ENCODE measurements at places on chromosomes 6 and 20.

DNA sequence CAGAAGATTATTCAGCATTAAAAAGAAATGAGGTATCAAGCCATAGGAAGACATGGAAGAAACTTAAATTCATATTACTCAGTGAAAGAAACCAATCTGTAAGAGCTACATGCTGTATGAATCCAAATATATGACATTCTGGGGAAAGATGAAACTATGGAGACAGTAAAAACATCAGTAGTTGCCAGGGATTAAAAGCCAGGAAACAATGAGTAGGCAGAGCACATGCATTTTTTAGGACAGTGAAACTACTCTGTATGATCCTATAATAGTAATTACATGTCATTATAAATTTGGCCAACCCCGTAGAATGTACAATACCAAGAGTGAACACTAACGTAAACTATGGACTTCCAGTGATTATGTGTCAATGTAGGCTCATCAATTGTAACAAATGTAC is 92.8 kb upstream of the RNF217 start:
- H3K27me3 ChIP-seq: no peaks in the 10 kb centered on the region
- no peak overlapping the region for H3K27ac ChIP-seq
- no peak overlapping the region for H3K4me3 ChIP-seq
- no peak for DNase-seq
- peaks cover 6% of the 10 kb centered on the region for H3K4me1 ChIP-seq
- no peaks in the 10 kb centered on the region for H3K36me3 ChIP-seq

DNA sequence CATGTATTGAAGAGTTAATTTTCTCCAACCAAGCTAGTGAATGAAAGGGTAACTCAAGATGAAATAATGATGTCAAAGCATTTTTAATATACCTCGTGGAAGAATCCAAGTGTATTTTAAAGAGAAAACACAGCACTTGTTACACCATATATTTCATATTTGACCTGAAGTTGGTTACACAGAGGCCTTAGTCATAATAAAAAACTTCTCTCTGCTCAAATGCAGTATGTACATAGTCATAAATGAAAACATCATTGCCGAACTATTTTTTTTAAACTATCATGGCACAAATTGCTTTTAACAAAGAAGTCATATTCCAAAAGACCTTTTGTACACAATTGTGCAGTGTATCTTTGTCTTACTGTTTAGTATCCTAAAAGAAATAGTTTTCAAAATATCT is 43.0 kb downstream of the BACH2 start:
- H3K4me3 ChIP-seq: no peak overlapping the region
- no peak overlapping the region for H3K27ac ChIP-seq
- no peak for DNase-seq
- peaks cover 9% of the 10 kb centered on the region for H3K4me1 ChIP-seq

- H3K4me3 ChIP-seq: no peak overlapping the region
- no peak for DNase-seq
- H3K36me3 ChIP-seq: no peaks in the 10 kb centered on the region
- no peak overlapping the region for H3K27ac ChIP-seq
- no peaks in the 10 kb centered on the region for H3K4me1 ChIP-seq
- no peaks in the 10 kb centered on the region for H3K27me3 ChIP-seq
Observed at GRCh38 chr6:24802271-24803059, 3.7 kb upstream of the ARMH2 start.

GRCh38 chr20:45866454-45866853 is 9.0 kb downstream of the ZSWIM3 start:
- no peak for DNase-seq
- peaks cover 10% of the 10 kb centered on the region for H3K4me1 ChIP-seq
- no peaks in the 10 kb centered on the region for H3K27me3 ChIP-seq
- no peaks in the 10 kb centered on the region for H3K36me3 ChIP-seq
- no peak overlapping the region for H3K27ac ChIP-seq
- H3K4me3 ChIP-seq: no peak overlapping the region

- H3K4me1 ChIP-seq: no peaks in the 10 kb centered on the region
- H3K4me3 ChIP-seq: no peak overlapping the region
- no peaks in the 10 kb centered on the region for H3K27me3 ChIP-seq
- DNase-seq: no peak
- H3K27ac ChIP-seq: no peak overlapping the region
- H3K36me3 ChIP-seq: no peaks in the 10 kb centered on the region
Observed at GRCh38 chr20:25321991-25322390, 68.6 kb downstream of the ABHD12 start.

- H3K4me1 ChIP-seq: no peaks in the 10 kb centered on the region
- no peak overlapping the region for H3K4me3 ChIP-seq
- no peaks in the 10 kb centered on the region for H3K36me3 ChIP-seq
- no peaks in the 10 kb centered on the region for H3K27me3 ChIP-seq
- no peak for DNase-seq
- H3K27ac ChIP-seq: no peak overlapping the region
Observed at GRCh38 chr6:109397020-109397419, 14.8 kb upstream of the CD164 start.

DNA sequence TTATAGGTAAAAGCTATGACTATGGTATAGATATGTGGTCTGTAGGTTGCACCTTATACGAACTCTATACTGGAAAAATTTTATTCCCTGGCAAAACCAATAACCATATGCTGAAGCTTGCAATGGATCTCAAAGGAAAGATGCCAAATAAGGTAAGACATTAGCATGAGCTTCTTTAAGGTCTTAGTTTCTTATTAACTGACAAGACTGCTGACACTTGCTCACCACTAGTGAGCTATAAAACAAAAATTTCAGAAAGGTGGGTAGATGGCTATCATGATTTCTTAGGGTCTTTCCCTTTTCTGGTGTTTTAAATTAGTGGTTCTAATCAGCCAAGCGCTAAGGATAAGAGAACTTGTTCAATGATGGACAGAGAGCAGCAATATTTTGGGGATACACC is 21.9 kb downstream of the FAM217A start:
- H3K27me3 ChIP-seq: no peaks in the 10 kb centered on the region
- no peak overlapping the region for H3K4me3 ChIP-seq
- peaks cover 51% of the 10 kb centered on the region for H3K36me3 ChIP-seq
- H3K4me1 ChIP-seq: peaks cover 34% of the 10 kb centered on the region
- DNase-seq: no peak

DNA sequence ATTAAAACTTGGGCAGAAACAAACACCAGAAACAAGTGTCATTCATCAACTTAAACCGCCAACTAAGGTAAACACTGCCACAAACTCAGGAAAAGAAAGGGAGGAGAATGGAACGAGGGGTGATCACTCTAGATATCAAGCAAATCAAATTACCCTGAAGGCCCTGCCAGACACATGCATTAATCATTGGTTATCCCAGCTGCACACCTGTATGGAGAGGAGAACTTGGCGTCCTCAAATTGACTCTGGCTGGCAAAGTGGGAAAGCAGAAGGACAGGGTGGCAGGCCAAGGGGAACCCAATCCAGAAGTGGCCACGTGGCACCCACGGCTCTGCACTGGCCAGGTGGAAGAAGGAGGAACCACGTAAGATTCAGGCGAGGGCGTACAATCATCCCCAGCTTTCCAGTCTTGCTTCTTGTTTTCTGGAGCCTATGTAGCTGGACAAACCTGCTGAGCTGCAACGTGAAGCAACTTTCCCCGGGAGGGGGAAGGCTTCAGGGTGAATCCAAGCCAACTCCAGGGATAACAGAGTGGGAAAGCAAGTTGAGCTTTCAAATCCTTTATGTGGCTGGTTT is 156.2 kb upstream of the JARID2 start:
- H3K36me3 ChIP-seq: no peaks in the 10 kb centered on the region
- H3K27me3 ChIP-seq: no peaks in the 10 kb centered on the region
- H3K4me3 ChIP-seq: no peak overlapping the region
- no peaks in the 10 kb centered on the region for H3K4me1 ChIP-seq

GRCh38 chr20:36246401-36246800 is 10.1 kb downstream of the AAR2 start:
- no peak overlapping the region for H3K4me3 ChIP-seq
- no peaks in the 10 kb centered on the region for H3K27me3 ChIP-seq
- H3K4me1 ChIP-seq: no peaks in the 10 kb centered on the region
- DNase-seq: no peak
- no peak overlapping the region for H3K27ac ChIP-seq

DNA sequence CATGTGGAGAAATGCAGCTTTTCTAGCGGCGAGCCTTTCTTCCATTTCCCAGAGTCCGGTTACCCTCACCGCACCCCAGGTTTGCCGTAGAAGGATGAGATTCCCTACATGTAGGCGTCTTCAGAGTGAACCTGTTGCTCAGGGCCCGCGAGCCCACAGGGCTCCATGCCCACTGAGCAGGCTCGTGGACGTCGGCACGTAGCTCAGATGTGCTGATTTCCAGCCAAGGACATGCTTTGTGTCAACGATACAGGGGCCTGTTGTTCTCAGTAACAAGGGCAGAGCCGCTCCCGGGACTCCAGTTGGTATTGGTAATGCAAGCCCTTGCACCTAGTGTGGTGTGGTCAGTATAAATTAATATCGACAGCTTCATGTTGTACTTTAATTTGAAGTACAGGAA is 159.6 kb downstream of the MTHFD1L start:
- H3K4me1 ChIP-seq: peaks cover 17% of the 10 kb centered on the region
- no peak for DNase-seq
- no peaks in the 10 kb centered on the region for H3K27me3 ChIP-seq
- H3K4me3 ChIP-seq: no peak overlapping the region
- no peak overlapping the region for H3K27ac ChIP-seq
- no peaks in the 10 kb centered on the region for H3K36me3 ChIP-seq

DNA sequence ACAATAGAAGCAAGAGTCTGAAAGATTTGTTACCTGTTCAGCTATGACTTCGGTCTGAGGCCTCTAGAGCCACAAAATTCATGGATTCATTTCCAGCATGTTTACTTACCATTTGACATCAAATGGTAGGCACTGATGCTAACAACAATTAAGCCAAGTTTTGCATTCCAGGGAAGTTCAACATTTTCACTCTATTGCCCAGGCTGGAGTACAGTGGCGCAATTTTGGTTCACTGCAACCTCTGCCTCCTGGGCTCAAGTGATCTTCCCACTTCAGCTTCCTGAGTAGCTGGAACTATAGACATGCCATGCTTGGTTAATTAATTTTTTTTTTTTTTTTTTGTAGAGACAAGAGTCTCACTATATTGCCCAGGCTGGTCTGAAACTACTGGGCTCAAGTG is 114.1 kb upstream of the SGK1 start:
- DNase-seq: no peak
- peaks cover 16% of the 10 kb centered on the region for H3K4me1 ChIP-seq
- H3K27me3 ChIP-seq: no peaks in the 10 kb centered on the region
- no peak overlapping the region for H3K4me3 ChIP-seq
- H3K27ac ChIP-seq: no peak overlapping the region

- peaks cover 8% of the 10 kb centered on the region for H3K27me3 ChIP-seq
- H3K4me3 ChIP-seq: peak within 1 kb of the TSS; percentile 63
- peaks cover 41% of the 10 kb centered on the region for H3K4me1 ChIP-seq
Observed at GRCh38 chr6:35213824-35214756, at the start of gene SCUBE3. Gene SCUBE3, plus strand, starts transcription at chr6:35213956. Its CDS starts 463 bp downstream, at chr6:35214419.

DNA sequence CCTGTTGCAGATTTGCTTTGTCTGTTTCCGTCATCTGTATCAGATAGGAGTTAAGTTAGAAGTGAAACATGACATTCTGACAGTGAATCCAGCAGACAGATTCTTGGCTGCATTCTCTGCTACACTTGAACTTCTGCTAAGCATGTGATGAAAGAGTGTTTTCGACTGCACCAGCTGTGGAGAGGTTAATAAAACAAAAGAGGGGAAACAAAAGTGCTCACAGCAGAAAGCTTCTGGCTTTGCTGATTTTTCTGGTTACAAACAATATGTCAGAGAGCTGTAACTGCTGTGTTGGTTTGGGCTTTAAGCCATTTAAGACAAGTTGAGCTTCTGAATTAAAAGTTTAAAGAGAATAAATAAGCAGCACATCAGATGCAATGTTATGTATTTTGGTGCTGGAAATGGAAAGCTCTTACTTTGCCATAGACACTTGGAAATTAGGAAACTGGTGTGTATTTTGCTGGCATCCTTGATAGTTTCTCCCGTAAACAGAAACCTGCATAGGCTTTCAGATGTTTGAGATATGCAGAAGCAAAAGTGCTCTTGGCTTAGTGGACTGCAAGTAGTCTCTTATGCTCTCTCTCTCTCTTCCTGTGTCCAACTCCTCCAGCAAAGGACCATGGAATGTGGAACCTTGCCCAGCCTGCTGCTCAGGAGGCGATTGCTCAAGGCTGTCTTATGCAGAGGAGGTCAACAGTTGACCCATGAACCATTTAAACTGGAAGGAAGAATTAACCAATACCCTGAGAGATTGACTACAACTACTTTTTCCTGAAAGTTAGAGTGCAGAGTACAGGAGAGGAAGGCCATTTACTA is 104.9 kb downstream of the RPS12 start:
- H3K27me3 ChIP-seq: no peaks in the 10 kb centered on the region
- H3K27ac ChIP-seq: no peak overlapping the region
- peak; percentile 95 for DNase-seq
- peaks cover 11% of the 10 kb centered on the region for H3K4me1 ChIP-seq

- DNase-seq: no peak
- H3K27me3 ChIP-seq: no peaks in the 10 kb centered on the region
- H3K4me1 ChIP-seq: no peaks in the 10 kb centered on the region
- H3K36me3 ChIP-seq: no peaks in the 10 kb centered on the region
- H3K4me3 ChIP-seq: no peak overlapping the region
Observed at GRCh38 chr6:169868458-169868857, 117.0 kb downstream of the ERMARD start.

- H3K27ac ChIP-seq: no peak overlapping the region
- no peaks in the 10 kb centered on the region for H3K4me1 ChIP-seq
- H3K27me3 ChIP-seq: no peaks in the 10 kb centered on the region
- no peak overlapping the region for H3K4me3 ChIP-seq
- H3K36me3 ChIP-seq: no peaks in the 10 kb centered on the region
- DNase-seq: no peak
Observed at GRCh38 chr6:147033267-147033666, 170.9 kb upstream of the STXBP5 start.

DNA sequence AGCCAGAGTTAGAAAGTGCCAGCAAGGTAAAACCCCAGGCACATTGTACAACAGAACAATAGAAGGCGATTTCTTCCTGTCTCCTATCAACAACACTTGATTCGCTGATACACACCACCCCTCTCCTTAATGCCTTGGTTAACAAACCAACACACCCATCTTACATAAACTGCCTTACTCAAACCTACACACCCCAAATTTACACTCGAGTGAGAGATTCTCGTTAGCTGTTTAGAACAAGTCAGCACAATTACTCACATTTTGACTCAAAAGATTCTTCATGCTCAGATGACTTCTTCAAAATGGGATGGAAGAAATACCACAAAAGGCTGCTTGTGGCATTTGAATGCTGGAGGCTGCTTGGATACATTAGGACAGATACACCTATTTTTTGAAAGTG is 80.0 kb upstream of the FOXQ1 start:
- no peak for DNase-seq
- no peak overlapping the region for H3K4me3 ChIP-seq
- H3K27ac ChIP-seq: no peak overlapping the region
- no peaks in the 10 kb centered on the region for H3K4me1 ChIP-seq
- H3K36me3 ChIP-seq: no peaks in the 10 kb centered on the region
